ENCODE measurements at places on chromosomes 4 and X. TPM values are rescaled to one million over a fixed set of nuclear protein-coding genes. Genes with fewer than 3 reads are reported as not detected.

DNA sequence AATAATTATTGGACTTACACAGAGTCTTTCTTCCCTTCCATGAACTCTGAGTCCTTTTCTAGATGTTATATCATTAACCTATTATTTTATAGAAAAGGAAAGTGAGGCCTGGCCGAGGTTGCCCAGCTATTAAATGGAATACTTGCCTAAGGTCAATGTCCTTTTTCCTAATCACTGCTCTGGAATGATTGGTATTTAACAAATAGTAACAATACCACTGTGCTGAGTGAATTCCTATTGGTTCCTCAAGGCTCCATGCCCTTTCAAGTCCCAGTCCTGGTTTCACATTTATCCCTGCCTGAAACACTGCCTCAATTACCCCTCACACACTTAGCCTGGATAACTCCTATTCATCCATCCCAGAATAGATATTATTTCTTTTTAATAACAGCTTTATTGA is 6.2 kb downstream of the TCEAL9 start:
- no peak for DNase-seq

Gene FRMPD3
- total RNA-seq, result 0.29 TPM

Gene RNF150
- total RNA-seq, result not detected

DNA sequence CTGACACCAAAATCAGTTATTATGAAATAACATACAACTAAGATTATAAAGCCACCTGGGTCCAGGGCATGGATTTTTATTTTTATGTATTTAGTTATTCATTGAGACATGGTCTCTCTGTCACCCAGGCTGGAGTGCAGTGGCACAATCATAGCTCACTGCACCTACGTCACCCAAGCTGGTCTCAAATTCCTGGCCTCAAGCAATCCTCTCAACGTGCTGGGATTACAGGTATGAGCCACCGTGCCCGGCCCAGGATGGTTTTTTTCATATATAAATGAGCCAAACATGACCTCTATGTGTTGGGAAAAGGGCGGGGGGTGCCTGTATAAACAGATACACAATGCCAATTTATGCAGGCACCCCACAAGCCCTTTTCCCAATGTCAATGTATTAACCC is 24.6 kb downstream of the ZNF630 start:
- no peak for DNase-seq

DNA sequence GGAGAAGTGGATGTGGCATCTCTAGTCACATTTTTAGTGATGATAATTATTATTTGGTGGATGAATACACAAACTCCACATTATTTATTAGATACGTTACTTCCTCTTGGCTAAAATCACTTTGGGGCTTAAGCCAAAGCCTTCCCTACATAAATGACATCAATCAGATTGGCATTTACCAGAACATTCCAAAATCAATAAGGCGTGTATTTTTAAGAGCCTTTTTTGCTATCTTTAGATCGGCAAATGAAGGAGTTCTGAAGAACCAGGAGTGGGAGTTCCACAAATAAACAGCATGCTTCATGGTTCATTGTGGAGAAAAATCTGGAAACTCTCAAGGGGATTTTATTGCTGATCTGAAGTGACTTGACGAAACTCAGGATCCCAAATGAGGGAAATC is 89.7 kb downstream of the AMELX start:
- no peak for DNase-seq

DNA sequence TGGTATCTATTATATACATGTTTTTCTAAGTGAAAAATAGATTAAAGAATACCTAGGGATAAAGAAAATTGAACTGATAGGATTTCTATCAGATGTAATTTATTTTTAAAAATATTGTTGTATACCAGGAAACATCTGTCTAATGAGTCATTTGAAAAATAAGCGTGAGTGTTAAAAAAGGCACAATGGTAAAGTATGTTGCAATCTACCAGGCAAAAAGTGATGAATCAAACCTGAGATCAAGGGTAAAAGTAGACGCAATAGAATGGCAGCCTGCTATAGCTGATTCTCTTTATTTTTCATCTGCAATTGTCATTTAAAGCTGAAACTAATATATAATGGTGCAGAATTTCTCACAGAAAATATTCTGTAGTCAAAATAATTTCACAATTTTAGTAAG is 1119.6 kb downstream of the PCDH18 start:
- DNase-seq, result no peak

Gene ATP1B4
- not detected for total RNA-seq

All from naive thymus-derived CD4-positive, alpha-beta T cell (primary cell).